ENCODE measurements at places on chromosomes 16 and 17.
A peak's percentile ranks its signal among the peaks of the same experiment; 100 is the strongest.

DNA sequence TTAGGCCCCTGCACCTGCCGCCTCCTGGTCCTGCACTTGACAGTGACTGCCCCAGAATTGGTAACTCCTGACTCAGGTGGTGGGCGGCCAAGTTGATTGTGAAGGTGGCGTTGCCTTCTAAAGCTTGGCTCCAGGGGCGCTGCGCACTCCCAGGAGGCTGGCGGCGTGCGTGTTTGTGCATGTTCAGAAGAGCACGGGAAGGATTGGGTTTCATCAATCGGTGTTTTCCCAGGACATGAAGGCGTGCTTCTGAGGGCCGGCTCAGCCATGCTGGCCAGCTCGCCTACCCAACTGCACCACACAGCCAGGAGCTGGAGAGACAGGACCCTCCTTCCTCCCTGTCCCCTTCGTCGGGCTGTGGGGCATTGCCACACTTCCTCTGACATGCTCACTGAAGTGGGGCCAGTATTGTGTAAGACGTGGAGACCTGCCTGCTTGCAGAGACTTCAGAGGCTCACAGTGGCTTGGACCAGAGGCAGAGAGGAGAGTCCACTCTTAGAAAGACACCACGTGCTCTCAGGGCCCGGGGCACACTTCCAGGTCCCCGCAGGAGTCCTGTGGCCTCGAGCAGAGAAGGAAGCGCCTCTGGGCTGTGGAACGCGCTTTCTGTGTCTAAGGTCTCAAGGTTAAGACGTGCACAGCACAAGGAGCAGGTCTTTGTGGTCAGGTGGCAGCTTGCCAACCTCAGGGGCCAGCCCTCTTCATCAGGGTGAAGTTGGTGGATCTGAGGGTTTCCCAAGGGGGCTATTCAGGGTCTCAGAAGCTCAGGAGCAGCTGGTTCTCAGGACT is 2.8 kb downstream of the RAB40C start:
- H3K27ac ChIP-seq, result no peak overlapping the region
- no peaks in the 10 kb centered on the region for H3K27me3 ChIP-seq
- peaks cover 1% of the 10 kb centered on the region for H3K36me3 ChIP-seq

GRCh38 chr16:65697065-65697464 is 575.2 kb upstream of the CDH11 start:
- DNase-seq, result no peak
- H3K4me1 ChIP-seq, result no peaks in the 10 kb centered on the region
- no peak overlapping the region for H3K27ac ChIP-seq
- no peaks in the 10 kb centered on the region for H3K36me3 ChIP-seq
- H3K4me3 ChIP-seq, result no peak overlapping the region

DNA sequence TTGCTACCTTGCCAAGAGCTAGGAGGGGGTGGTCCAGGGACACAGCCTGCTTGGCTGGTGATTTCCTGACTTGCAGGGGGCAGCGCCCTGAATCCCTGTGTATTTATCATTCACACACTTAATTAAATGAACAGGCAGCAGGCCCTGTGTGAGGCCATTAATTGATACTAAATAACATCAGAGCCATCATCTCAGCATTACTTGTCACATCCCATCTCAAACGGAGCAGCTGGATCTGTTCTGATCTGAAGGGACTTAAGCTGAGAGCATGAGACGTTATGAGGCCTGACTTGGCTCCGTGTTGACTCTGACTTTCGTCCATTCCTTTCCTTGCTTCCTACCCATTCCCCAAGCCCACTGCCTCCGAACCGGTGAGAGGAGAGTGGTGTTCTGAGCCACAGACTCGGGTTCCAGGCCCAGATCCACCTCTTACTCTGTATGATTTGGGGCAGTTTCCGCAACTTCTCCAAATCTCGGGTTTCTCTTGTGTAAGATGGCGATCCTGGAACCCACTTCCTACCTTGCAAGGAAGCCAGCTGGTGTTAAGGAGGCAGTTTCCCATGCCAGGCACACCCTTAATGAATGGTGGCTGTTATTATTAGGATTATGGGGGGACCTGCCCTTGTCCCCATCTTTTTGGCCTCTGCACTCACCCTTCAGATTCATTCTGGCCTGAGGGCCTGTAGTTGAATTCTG is 33.8 kb downstream of the CACNA1G start:
- H3K4me3 ChIP-seq, result no peak overlapping the region
- DNase-seq, result no peak
- no peaks in the 10 kb centered on the region for H3K36me3 ChIP-seq

DNA sequence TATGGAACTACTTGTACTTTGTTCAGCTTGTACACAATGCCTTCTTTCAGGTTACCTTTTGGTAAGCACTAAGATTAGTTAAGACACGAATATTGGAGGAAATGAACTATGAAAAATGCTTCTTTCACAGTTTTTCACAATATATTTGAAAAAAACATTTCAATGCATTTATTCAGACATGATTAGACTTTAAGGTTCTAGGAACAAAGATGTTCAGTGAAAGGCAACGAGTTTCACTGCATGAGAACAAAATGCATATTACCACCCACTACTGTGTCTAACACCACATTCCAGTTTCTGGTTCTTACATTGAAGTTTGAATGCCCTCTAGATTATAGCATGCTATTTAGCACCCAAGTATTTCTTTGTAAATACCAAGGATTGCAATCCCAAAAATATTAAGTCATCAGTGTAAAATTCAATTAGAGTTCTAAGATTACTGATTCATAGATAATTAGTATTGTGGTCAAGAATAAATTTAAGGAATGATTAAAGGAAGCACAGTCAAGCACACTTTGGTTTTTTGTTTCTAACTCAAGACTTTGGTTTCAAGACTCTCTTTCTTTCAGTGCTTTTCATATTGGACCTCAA is 261.7 kb downstream of the CEP112 start:
- H3K27me3 ChIP-seq, result peaks cover 6% of the 10 kb centered on the region
- H3K4me3 ChIP-seq, result no peak overlapping the region
- H3K36me3 ChIP-seq, result peaks cover 4% of the 10 kb centered on the region
- H3K4me1 ChIP-seq, result no peaks in the 10 kb centered on the region
- no peak for DNase-seq

DNA sequence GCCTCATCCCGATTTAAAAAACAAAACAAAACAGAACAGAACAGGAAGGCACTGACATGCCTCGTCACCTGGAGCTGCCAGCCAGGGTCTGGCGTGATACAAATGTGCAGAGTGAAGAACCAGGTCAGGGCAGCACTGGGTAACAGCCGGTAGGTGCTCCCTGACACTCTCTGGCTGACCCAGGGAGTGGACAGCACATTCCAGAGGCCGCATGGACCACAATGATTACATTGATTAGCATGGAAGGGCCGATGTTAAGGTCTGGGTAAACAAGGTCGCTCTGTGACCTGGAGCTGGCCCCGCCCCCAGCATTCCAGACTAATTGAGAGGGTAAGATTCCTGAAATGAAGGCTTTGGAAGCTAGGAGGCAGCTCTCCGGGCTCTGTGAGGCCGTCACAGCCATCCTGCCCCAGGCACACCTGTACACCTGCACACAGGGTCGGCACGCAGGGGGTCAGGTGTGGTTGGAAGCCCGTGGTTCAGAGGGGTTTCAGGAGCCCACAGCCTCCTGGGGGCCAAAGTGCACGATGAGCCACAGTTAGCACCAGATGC is 21.4 kb downstream of the PIEZO1 start:
- DNase-seq, result no peak
- H3K27me3 ChIP-seq, result no peaks in the 10 kb centered on the region
- H3K27ac ChIP-seq, result no peak overlapping the region
- no peak overlapping the region for H3K4me3 ChIP-seq
- peaks cover 18% of the 10 kb centered on the region for H3K4me1 ChIP-seq

GRCh38 chr17:33438578-33438977 is 145.5 kb upstream of the ASIC2 start:
- no peaks in the 10 kb centered on the region for H3K4me1 ChIP-seq
- no peaks in the 10 kb centered on the region for H3K27me3 ChIP-seq
- no peak overlapping the region for H3K4me3 ChIP-seq
- DNase-seq, result no peak
- no peak overlapping the region for H3K27ac ChIP-seq

- no peak overlapping the region for H3K27ac ChIP-seq
- no peaks in the 10 kb centered on the region for H3K36me3 ChIP-seq
- H3K4me3 ChIP-seq, result no peak overlapping the region
- no peaks in the 10 kb centered on the region for H3K27me3 ChIP-seq
These were observed 14.3 kb upstream of the GINS3 start for GRCh38 chr16:58377932-58378331.

DNA sequence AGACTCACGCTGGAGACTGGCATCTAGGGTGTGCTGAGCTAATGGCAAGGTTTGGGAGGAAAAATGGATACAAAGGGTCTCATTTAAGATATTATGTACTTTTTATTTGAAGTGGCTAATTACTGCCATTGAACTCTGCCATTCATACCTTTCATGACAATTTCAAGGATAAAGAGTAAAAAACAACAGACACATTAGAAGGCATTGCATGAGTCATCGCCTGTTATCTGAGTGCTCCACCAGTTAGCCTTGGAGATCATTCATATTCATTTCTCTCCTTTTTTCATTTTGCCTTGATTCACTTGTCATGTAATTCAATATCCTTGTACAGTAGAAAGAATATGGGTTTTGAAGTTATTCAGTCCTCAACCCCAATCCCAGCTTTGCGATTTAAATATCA is 109.5 kb downstream of the CDH8 start:
- no peaks in the 10 kb centered on the region for H3K4me1 ChIP-seq
- no peaks in the 10 kb centered on the region for H3K36me3 ChIP-seq
- DNase-seq, result no peak
- no peak overlapping the region for H3K4me3 ChIP-seq
- no peaks in the 10 kb centered on the region for H3K27me3 ChIP-seq

DNA sequence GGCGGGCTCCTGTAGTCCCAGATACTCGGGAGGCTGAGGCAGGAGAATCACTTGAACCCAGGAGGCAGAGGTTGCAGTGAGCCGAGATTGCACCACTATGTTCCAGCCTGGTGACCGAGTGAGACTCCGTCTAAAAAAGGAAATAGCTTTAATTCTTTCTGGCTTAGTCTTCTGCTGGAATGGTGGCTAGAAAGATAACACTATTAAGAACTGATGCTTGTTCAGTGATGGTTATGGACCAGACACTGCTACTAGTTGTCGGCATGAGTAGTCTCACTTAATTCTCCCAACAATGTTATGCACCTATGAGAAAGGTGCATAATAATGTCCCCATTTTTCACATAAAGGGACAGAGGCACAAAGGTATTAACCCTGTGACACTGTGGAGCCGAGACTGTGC is 188.7 kb downstream of the HS3ST3A1 start:
- no peaks in the 10 kb centered on the region for H3K36me3 ChIP-seq
- H3K4me3 ChIP-seq, result no peak overlapping the region
- H3K27me3 ChIP-seq, result peaks cover 15% of the 10 kb centered on the region
- H3K27ac ChIP-seq, result no peak overlapping the region

- no peaks in the 10 kb centered on the region for H3K36me3 ChIP-seq
- no peaks in the 10 kb centered on the region for H3K27me3 ChIP-seq
- DNase-seq, result no peak
- H3K4me1 ChIP-seq, result no peaks in the 10 kb centered on the region
- H3K4me3 ChIP-seq, result no peak overlapping the region
These were observed 510.6 kb downstream of the RBFOX1 start for GRCh38 chr16:7843261-7843660.

DNA sequence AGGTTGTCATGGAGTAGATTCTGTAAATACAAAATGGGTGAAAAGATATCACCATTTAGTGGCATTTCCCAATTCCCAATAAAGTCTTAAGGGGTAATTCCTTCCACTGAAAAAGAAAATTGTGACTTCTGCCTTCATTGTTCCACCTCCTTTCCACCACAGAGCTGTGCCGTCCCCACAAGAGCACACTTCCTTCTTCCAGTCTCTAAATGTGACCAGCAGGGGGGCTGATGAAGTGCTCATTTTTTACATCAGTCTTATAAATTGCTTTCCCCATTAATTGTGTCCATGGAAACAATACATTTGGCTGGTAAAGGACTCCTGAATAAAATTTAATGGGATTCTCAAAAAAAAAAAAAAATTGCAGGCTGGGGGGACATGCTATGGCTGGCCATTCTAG is 260.8 kb upstream of the PSMD7 start:
- peaks cover 4% of the 10 kb centered on the region for H3K27me3 ChIP-seq
- H3K27ac ChIP-seq, result no peak overlapping the region
- no peaks in the 10 kb centered on the region for H3K4me1 ChIP-seq
- no peak overlapping the region for H3K4me3 ChIP-seq
- H3K36me3 ChIP-seq, result no peaks in the 10 kb centered on the region
- DNase-seq, result no peak

DNA sequence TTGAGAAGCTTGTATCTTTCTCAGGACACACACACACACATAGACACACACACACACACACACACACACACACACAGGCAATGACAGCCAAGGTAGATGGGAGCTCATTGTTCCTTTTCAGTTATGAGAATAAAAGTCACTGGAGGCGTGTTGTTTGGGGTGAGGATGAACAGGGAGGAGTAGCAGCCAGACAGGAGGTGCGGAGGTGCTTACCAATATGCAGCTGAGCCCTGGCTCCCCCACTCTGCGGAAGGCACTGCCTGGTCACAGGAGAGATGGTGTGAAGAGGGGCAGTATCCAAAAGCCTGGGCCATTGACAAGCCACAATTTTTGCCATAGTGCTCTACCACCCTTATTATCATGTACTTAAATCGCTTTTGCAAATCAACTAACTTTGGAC is 77.4 kb downstream of the CBLN1 start:
- H3K36me3 ChIP-seq, result no peaks in the 10 kb centered on the region
- peaks cover 2% of the 10 kb centered on the region for H3K27me3 ChIP-seq
- no peak overlapping the region for H3K4me3 ChIP-seq
- H3K27ac ChIP-seq, result no peak overlapping the region
- H3K4me1 ChIP-seq, result no peaks in the 10 kb centered on the region
- no peak for DNase-seq

- no peaks in the 10 kb centered on the region for H3K27me3 ChIP-seq
- H3K27ac ChIP-seq, result no peak overlapping the region
- no peaks in the 10 kb centered on the region for H3K4me1 ChIP-seq
- DNase-seq, result no peak
These were observed 13.7 kb downstream of the MXRA7 start for GRCh38 chr17:76696763-76697701.

GRCh38 chr17:28810437-28810836 is 32.2 kb downstream of the FAM222B start:
- peaks cover 44% of the 10 kb centered on the region for H3K4me1 ChIP-seq
- H3K27ac ChIP-seq, result peak overlapping the region; percentile 79
- H3K36me3 ChIP-seq, result peaks cover 4% of the 10 kb centered on the region

DNA sequence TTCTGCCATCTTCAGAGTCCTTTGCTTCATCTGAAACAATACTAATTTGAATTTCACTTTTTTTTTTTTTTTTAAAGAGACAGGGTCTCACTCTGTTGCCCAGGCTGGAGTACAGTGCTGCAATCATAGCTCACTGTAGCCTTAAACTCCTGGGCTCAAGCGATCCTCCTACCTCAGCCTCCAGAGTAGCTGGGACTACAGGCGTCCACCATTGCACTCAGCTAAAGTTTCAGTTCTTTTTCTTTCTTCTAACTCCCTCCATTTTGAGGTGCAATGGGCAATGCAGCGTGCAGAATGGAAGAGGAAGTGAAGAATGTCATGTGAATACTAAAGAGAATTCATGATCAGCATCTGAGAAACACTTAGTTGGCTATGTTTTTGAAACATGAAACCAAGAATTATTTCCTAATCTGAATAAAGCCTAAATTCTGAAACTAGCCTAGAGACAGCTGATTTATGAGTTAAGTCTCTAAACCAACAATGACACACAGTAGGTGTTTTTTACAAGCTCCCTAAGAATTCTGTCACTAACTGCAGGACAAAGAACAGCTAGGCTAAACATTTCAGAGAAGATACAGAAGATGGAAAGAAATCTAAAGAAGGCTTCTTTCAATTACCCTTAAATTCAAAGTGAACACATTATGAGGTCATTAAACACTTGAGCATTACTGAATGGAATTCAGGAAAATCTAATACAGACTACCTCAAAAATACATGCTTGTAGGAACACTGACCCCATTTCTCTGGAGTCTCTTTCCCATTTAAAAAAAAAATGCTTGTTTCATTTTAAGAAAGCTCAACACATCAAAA is 21.0 kb downstream of the SNN start:
- no peaks in the 10 kb centered on the region for H3K27me3 ChIP-seq
- peaks cover 23% of the 10 kb centered on the region for H3K4me1 ChIP-seq
- no peak overlapping the region for H3K4me3 ChIP-seq
- peaks cover 33% of the 10 kb centered on the region for H3K36me3 ChIP-seq
- no peak for DNase-seq

All from activated naive CD4-positive, alpha-beta T cell treated with anti-CD3 and anti-CD28 coated beads for 36 hours (primary cell).